ENCODE measurements at places on chromosomes 1 and 21.
A peak's percentile ranks its signal among the peaks of the same experiment; 100 is the strongest.

DNA sequence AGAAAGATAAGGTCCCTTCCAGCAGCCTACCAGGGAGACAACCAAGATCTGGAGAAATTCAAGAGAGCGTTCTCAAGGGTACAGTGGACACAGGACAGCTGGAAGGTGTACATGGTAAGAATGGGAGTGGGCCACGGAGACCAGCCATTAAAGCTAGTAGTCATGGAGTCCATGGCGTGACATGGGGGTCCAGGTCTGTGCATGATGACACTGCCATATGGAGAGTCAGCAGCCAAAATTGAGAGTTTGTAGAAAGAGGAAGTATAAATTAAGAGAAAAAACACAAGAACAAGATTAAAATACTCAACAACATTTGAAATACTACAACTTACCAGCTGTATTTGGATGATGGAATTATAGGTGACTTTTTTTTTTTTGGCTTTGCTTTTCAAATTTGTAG, 7.9 kb upstream of the LORICRIN start:
- DNase-seq, result no peak

GRCh38 chr1:219913005-219913770, 15.2 kb downstream of the SLC30A10 start:
- no peak for DNase-seq

GRCh38 chr1:1371746-1372711, 3.0 kb downstream of the AURKAIP1 start:
- DNase-seq, result peak; percentile 67

GRCh38 chr1:111561328-111561727, 57.9 kb upstream of the ADORA3 start:
- DNase-seq, result no peak
